ENCODE measurements at places on chromosomes 3 and 15.

DNA sequence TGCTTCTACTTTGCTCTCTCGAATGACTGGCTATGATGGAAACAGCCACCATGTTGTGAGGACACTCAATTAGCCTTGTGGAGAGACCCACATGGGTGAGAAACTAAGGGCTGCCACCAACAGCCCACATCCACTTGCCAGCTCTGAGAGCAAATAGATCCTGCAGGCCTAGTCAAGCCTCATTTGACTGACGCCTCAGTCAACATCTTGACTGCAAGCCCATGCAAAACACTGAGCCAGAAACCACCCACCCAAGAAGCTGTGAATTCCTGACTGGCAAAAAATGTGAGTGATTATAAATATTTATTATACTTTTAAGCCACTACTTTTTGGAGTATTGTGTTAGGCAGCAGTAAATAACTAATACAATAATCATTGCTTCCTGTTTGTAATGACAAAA lies 58.4 kb downstream of the NOX5 start:
- DNase-seq = no peak

GRCh38 chr15:66824424-66824823 lies 122.4 kb downstream of the SMAD6 start:
- DNase-seq = no peak

- DNase-seq = no peak
Observed at GRCh38 chr15:90345857-90346256, 6.2 kb upstream of the ZNF774 start.

- no peak for DNase-seq
Observed at GRCh38 chr3:185350841-185351240, 12.1 kb upstream of the MAP3K13 start.

DNA sequence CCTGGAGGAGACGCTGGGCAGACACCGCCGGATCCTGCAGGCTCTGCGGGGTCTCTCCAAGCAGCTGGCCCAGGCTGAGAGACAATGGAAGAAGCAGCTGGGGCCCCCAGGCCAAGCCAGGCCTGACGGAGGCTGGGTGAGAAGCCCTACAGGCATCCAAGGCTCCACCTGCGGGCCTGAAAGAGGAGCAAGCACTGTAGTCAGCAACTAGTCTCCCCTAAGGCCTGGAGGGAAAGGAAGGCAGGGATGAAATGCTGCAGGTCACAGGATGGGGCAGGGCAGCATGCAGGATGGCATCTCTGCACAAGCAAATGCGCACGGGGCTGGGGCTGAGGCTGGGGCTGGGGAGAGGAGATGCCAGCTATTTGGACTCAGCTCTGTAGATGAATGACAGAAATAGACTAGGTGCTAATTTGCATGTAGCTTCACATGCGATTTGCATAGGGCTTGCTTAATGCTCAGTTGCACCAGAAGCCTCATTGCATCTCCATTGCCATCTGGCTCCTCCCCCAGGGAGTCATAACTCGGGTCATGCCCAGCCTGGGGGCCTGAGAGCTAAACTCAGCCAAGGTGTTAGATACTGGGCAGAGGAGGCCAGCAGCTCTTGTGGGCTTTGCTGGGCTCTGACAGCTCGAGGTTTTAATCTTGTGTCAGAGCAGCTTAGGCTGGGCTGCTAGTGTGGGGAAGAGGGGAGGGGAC lies 5.2 kb upstream of the CPLX3 start:
- DNase-seq = peak; percentile 89

DNA sequence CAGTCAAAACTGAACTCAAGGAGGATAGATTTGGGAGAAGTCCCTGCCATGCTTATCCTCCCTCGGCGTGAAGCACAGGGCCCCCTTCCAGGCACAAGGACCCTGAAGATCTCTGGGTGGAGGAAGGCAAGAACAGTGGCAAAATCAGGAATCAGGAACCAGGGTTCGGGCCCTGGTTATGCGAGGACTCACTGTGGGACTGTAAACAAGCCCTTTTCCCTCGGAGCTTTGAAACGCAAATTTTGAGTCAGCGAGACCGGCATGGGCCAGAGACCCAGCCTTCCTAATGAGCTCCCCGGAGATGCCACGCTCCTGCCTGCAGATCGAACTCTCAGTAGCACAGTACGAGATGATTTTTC lies 70.1 kb downstream of the SLC12A8 start:
- peak; percentile 54 for DNase-seq

DNA sequence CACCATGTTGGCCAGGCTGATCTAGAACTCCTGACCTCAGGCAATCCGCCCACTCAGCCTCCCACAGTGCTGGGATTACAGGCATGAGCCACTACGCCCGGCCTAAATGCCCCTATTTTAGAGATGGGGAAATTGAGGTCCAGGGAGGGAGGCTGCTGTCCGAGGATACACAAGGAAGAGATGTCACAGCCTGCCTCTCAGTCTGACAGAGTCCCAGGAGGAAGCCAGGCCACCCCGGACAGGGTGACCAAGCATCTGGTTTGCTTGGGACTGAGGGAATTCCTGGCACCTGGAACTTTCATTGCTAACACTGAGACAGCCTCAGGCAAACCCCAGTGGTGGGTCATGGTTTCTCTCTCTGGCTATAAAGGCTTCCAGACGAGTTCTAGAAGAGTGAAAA lies 30.6 kb upstream of the ADAMTS7 start:
- peak; percentile 70 for DNase-seq

DNA sequence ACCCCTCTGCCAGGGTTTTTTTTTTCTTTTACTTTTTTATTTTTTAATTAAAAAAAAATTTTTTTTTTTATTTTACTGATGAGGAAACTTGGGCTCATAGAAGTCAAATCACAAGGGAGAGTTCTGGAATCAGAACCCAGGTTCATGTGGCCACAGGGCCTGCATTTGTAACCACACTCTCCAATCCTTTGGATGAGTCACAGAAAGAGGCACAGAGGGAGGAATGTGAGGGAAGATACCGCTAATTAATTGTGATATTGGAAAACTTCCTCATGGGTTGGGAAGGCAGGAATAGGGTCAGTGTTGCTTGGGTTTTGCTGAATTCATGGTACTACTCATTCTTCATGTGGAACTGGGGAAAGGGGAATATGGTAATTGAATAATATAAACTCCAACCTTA lies 132.9 kb upstream of the SLC6A11 start:
- DNase-seq = no peak

DNA sequence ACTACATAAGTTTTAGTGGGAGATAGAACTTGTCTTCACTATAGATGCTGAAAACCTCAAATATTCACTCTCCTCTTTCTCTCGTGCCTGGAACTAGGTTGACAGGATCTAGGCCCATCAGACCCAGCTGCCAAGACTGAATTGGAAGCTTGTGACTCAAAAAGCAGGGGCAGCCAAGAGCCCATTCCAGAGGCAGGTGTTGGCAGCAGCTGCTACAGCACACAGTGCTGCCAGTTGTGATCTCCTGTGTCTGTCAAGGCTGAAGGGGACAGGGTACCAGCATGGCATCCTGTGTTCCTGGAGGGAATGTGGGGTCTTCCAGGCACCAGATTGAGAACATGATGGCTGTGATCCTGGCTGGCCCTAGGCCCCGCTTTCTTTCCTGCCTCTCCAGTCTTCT lies 92.5 kb upstream of the MB21D2 start:
- DNase-seq = no peak

- no peak for DNase-seq
Observed at GRCh38 chr15:83690676-83691075, 36.8 kb downstream of the ADAMTSL3 start.

GRCh38 chr15:75008221-75008625 lies 12.9 kb downstream of the SCAMP5 start:
- no peak for DNase-seq

DNA sequence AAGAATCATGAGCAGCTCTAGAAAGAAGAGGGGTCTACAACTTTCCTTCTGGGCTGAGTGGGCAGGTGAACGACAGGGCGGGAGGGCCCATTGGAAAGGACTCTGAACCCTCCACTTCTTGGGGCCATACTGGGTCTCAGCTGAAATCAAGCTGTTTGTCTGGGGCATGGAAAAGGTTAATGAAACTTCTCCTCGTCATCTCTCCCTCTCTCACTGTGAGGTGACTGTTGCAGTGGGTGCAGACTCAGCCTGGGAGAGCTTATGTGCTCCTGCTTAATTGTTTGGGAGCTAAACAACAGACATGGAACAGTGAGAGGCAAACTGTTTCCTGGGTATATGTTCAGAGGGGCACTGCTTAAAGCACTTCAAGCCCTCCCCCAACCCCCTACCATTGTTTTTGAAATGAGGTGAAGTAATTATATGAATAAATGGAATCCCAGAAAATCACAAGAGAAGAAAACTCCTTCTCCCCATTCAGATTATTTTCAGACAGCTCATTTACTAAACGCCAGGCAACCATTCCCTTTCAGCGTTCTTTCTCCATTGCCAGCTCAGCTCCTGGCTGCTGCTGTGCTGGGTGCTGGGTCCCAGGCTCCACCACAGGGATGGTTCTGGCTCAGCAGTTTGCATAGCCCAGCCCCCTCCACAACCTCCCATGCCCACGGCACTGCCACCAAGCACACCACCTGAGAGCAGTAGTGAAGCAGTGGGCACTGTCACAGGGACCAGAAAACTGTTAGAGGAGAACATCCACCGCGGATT lies 444.9 kb upstream of the TBL1XR1 start:
- no peak for DNase-seq

DNA sequence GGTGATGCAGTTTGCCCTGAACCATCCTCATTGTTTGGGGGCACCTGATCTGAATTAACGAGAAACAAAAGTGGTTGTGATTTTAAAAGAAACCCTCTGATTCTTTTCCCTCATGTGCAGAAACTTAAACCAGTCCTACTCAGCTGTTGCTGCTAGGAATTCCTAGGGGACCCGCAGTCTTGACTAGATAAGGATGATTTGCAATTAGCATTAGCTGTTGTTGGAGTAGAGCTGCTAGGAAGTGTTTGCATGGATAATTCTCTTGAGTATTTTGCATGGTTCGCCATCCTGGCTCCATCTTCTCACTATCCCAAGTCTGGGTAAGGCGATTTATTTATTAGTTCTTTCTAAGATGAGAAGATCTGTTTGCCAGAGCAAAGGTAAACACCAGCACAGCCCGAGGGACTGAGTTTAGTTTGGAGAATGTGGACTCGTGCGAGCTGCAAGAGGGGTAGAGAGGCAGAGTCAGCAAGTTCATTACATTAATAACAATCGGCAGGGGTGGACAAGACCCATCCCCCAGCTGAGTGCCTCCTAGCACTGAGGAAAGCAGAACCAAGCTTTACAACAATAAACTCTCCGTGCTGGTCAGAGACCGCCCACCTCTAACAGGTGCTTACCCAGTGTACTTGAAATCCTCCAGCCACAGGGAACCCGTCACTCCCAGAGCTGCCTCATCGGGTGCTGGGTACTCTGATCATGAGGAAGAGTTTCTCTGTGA lies 4.1 kb downstream of the FGD5 start:
- peak; percentile 39 for DNase-seq

- no peak for DNase-seq
Observed at GRCh38 chr15:80615783-80616391, 79.2 kb upstream of the ABHD17C start.

GRCh38 chr3:7385635-7386034 lies 524.7 kb downstream of the GRM7 start:
- no peak for DNase-seq

GRCh38 chr3:11634081-11634635 lies 9.6 kb downstream of the VGLL4 start:
- DNase-seq = no peak

DNA sequence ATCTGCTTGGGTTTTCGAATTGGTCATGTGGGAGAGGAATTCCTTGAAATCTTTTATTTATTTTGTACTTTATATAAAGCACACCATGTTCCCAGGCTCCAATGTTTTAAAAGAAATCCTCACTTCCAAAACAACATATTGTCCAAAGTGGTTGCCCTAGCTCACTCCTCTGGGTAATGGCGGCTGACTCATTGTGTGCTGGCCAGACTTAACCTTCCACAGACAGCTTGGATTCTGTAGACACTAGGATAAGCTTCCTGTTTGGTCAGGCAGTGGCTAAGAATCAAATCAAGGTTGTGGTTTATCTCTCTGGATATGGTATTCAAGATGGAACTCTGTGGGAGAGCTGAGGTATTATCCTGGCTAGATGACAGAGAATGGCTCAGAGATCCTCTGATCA lies 55.8 kb upstream of the FAM98B start:
- no peak for DNase-seq

DNA sequence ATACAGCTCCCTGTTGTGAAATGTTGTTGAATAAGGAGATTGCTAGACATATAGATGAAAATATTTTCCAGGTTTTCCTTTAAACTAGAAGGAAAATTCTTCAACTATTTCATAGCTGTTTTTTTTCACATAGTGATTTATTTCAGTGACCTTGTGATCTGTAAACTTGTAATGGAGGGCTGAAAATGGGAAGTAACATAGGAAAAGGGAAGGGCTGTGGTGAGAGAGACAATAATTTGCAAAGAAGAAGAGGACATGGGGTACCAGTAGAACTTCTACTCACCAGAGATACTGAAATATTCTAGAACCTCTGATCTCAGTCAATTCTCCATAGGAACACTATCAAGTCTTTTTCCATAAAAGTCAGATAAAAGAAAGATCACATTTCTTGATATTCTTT lies 60.4 kb downstream of the PLS1 start:
- no peak for DNase-seq
